Hindlimb muscle (tissue), 1 donor: ENCODE measurements at places on chromosomes 7 and 10.
A peak's percentile ranks its signal among the peaks of the same experiment; 100 is the strongest.

- DNase-seq = no peak
Measured at GRCh38 chr7:68454931-68455330, 1143.3 kb upstream of the AUTS2 start.

DNA sequence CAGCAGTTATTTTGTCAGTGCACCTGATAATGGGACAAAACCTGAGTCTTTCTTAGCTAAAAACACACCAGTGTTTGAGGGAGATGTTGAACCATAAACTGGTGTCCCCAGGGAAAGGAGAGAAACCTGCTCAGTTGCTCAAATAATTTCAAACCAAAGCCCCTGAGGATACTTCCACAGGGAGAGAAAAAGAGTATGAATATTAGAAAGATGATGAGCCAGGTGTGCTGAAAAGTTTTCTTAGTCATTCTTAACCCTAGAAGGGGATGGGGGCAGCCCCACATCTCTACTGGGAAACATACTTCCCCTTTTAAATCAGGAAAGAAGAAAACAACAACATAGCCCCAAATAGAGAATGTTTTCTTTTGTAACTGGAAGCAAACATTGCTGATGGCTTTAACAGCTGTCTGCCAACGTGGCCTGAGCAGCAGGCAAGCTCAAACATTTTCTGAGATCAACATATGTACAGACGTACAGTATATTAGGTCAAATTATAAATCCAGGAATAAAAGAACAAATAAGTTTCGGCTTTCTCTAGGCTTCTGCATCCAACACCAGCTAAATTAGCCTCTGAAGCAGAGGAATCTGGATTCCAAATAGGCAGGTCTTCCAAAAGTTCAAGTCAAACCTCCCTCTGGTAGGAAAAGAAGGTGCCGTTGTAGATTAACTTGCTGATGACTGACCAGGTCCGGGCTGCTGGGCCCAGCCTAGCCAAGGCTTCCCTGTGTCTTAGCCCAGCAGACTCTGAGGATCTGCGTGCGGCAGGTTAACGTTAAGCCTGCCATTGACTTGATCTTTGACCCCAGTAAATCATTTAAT lies 30.5 kb upstream of the FBXW4 start:
- DNase-seq = peak; percentile 25

DNA sequence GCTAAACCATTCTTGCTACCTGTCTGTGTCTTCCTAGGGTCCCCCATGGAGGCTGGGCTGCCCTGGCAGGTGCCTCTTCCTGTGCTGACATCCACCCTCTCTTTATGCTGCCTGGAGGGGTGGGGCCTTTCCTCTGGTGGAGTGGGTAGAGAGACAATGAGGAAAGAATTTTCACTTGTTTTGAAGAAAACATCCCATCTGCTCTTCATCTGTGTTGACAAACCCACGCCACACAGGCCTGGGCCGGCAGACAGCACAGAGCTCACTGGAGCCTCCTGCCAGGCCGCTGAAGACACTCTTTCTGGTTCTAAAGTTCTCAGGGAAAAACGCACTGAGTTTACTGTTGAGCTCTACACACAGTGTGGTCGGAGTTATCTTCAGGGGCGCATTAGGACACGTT lies 328.2 kb downstream of the GLRX3 start:
- no peak for DNase-seq

DNA sequence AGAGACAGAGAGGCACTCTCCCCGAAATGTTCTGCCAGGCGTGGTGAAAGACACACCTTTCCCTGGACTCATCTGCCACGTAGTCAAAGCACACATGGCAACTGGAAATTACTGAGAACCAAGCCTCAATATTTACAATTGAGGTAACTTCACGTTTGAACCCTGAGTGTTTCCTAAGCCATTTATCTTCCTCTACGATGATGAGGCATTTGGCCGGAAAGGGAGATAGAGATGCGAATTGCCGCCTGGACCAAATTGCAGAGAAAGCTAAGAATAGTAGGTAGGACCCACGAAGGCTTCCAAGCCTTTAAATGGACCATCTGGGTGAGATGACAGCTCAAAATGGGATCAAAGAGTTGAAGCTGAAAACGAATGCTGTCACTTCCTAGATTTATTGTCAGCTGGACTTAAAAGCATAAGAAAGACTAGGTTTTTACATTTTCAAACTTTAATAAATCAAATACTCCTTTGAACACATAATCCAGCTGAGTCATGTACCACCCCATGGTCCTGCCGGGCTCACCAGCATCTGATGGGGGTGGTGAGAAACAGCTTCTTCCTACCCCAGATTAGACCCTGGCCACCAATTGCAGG lies 135.6 kb upstream of the LYZL2 start:
- no peak for DNase-seq

DNA sequence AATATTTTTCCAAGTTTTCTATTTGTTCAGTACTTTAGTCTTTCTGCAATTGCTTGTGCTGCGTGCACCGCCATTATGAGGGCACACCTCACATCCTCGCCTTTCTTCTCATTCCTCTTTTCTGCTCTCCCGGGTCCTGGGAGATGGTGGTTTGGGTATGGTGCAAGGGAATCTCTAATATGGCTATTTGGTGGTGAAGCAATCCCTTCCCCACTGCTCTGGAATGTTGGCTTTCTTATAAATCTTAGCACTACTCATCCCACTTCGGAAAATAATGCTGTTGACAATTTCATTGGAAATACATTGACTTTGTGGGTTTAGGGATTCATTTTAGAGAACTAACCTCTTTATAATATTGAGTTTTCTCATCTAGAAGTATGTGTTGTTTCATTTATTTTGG lies 1.9 kb upstream of the GCK start:
- no peak for DNase-seq

DNA sequence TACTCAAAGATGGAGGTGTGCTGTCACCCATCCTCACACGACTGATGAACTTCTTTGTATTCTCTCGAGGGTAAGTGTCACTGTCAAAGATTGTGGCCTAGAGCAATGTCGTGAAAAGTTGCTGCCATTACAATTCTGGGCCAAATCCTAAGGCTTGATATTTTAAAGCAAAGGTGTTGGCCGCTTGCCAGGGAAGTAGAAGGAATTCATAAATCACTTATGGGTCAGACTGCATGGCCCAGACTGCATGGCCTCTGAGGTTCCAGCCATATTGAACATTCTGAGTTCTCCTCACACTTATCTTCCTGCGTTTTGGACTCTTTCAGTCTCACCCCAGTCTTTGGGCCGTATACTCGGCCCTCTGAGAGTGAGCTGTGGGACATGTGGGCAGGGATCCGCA lies 8.6 kb downstream of the MEST start:
- no peak for DNase-seq

GRCh38 chr7:71485586-71485985 lies 353.6 kb downstream of the GALNT17 start:
- no peak for DNase-seq

DNA sequence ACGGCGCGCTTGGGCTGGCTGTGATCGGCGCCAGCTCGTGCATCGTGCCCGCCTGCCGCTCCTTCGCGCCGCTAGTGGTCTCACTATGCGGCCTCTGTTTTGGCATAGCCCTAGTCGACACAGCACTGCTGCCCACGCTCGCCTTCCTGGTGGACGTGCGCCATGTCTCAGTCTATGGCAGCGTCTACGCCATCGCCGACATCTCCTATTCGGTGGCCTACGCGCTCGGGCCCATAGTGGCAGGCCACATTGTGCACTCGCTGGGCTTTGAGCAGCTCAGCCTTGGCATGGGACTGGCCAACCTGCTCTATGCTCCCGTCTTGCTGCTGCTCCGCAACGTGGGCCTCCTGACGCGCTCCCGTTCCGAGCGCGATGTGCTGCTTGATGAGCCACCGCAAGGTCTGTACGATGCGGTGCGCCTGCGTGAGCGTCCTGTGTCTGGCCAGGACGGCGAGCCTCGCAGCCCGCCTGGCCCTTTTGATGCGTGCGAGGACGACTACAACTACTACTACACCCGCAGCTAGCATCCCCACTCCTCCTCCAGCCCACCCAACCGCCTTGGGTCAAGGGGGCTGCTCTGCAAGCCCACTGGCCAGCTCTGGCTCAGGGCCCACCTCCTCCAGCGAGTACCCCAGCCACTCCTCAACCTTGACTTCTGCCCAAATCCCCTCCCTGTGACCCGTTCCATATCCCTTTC lies 1.9 kb downstream of the SLC18A3 start:
- no peak for DNase-seq

- DNase-seq = no peak
Measured at GRCh38 chr7:18235819-18236218, 208.2 kb upstream of the PRPS1L1 start.

GRCh38 chr10:91901784-91902677 lies 7.3 kb downstream of the FGFBP3 start:
- no peak for DNase-seq

DNA sequence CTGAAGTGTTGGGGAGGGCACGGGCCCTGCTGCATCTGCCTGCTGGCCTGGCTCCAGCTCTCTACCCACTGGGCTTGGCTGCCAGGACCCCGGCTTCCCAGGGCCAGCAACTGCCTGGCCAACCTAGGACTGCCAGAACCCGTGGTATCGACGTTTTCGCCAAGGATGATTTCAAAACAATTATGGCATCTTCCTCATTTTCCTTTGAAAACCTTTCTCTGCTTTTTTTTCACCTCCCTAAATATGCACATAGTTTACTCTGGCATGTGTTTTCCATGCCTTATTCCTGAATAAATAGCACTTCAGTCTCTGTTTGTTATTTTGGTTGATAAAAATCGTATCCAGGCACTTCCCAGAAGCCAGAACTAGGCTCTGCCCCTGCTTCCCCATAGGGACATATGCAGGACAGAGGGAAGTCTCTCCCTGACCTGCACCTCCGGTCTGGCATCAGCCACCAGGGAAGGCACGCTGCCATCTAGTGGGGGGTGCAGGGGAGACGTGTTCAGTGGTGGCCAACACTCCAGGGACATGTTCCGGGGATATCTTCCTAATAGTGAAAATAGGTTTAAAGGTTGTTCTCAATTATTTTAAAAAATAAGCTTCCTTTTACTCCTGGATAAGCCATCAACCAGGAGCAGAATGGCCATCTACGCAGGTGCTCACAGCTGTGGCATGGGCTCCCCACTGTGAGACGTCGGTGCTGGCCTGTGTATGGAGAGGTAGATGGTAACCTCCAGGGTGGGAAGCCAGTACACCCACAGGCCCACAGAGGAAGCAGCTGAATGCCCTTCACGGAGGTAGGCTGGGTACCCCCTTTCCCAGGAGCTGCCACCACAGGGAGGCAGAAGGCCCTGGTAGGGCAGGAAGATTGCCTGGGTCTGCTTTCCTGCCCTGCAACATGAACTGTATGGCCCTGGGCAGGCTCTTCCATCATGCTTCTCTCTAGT lies 30.7 kb upstream of the ANTXRL start:
- DNase-seq = no peak

- no peak for DNase-seq
Measured at GRCh38 chr7:97016381-97017191, 8.0 kb downstream of the DLX5 start.

GRCh38 chr7:55034776-55035175 lies 16.0 kb downstream of the EGFR start:
- DNase-seq = no peak

DNA sequence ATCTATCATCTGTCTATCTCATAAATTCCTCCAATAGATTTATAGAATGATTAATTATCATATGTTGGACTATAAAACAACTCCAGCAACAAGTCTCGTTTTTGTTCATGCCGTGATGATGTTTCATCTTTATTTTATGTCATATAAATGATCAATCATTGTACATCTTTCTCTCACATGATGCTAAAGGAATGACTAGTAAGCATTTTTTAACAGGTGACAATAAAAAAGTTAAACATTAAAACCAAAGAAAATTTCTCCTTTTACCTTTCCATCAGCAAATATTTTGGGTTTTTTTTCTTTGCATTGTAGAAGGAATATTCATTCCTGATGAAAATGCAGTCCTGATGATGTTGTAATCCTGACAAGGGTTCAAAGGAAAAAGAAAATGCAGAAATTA lies 41.4 kb downstream of the AKR1C3 start:
- DNase-seq = no peak

DNA sequence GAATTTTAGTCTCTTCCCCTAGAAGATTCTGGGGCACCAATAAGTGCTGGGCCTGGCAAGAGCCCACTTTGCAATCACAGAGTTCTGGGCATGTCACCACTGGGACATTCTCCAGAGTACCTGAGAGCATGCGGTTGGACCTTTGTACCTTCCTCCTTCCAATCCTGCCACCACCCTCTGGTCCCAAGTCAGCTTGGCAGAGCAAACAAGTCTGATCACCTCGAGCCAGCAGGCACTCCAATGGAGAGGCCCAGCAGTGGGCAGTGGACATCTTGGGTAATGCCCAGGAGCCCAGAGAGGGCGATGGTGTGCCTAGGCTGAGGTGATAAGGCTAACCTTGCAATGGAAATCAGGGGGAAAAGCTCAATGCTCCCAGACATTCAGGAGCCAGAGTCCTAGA lies 43.4 kb downstream of the SH3PXD2A start:
- no peak for DNase-seq
